ENCODE measurements at places on chromosomes 1 and 21.

DNA sequence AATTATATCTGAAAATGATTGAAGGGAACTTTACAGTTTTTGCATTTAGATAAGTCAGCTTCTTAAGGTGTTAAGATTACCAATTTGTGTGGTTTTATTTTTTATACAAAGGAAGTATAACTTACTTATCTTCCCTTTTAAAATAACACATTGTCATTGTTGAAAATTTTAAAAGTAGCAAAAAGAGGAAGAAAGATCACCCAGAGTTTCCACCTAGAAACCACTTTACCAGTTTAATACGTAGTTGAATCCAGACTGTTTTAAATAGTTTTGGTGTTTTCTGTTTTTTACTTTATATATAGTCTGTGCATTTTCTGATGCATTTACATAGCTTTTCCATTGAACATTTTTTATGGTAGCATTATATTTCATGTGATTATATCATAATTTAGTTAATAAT lies 6.1 kb downstream of the CCDC18 start:
- DNase-seq = no peak

DNA sequence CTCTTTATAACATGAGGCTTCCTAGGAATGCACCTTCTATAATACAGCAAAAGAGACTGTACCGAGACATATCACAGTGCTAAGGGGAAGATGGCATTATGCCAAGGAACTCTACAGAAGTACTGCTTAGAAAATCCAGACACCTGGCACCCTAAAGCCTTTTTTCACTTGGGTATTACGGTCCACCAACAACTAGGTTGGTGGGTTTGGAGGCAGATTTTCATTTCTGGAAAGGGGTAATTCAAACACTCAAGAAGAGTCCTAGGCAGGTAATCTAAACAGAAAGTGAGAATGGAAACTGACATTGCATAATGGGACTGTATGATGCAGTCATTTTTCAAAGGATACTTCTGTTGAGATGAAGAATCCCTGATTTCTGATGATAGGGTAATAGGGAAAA lies 19.6 kb downstream of the SCMH1 start:
- peak; percentile 13 for DNase-seq

- DNase-seq = no peak
Measured at GRCh38 chr1:216881695-216882094, 158.5 kb upstream of the ESRRG start.

DNA sequence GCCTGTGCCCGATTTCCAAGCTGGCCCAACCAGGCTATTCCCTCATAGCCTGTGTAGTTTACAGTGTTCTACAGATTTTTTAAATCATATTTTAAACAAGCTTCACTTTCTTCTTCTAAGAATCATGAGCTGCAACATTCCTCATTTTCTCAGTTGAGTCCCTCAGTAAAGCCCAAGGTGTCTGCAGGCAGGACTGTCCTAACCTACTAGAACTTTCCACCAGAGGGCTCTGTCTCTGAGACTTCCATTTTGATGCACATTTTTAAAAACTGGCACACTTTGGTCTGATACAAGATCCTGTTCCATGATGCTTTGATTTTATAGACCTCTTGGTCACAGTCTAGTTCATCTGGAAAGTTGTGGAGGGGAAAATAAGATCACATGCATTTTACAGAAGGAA lies 21.6 kb upstream of the SLAMF6 start:
- DNase-seq = peak; percentile 56

DNA sequence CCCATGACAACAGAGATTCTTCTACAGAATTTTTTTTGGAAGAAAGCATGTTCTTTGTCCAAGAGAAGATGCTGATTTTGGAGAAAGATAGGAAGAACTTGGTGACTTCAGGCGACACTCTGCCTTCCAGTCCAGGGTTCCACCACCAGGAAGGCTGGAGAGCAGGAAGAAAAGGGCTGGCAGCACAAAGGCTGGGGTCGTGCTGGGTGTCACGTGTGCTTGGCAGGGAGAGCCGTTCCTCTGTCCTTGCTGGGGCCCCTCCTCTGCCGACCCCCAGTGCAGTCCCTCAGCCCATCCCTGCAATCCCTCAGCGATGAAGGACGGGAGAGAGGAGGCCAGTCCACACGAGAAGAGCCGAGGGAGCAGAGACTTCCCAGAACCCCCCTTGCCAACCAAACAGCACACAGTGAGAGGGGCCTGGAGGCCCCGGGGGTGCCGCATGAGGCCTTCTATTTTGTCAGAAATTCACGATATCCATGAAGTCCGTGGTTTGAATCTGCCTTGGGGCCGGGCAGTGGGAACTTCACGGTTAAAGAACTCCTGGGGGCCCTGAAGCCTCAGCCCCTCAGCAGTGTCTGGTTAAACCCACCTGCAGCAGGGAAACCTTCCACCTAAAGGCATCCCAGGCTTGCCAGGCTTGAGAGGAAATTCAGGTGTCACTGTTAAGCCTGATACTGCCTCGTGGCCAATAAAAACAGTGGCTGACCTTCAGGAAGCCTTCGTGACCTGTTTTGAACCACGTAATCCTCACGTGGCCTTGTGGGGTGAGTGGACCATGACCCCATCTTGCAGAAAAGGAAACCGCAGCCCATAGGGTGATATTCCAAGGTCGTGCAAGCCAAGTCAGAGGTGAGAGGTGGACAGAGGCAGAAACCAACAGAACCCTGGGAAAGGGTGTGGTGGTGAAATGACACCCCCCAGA lies 3.4 kb downstream of the KRTAP10-12 start:
- no peak for DNase-seq

- DNase-seq = peak; percentile 94
Measured at GRCh38 chr1:151372058-151372934, at the start of gene SELENBP1. Gene SELENBP1 (minus strand): TSS chr1:151372705. CDS start chr1:151372641, 64 bp downstream.

DNA sequence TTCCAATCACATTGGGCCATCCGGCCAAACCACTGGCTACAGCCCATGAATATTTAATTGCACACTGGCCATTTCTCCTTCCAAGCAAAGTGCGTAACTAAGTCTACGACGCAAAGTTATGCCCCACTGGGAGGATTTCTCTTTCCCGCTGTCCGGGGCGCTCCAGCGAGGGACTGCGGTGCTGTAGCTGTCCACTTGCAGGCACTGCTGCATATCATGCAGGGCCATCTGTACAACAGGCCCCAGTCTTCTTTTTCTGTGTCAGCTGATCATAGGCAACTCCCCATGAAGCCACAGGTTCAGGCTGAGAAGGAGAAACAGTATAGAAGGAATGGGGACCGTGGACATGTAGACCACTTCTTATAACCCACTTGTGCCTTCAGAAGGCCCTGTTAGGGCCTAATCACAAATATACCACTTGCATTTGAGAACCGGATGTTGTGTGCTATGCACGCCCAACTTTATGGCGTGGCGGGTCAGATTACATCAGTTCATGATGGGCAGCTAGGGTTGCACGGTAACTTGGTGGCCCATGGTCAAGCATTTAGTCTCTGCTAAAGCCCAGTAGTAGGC lies 58.0 kb downstream of the ADSS2 start:
- DNase-seq = no peak

GRCh38 chr1:207923561-207923960 lies 12.6 kb upstream of the CD34 start:
- no peak for DNase-seq

GRCh38 chr1:199522338-199522737 lies 505.2 kb upstream of the NR5A2 start:
- no peak for DNase-seq

Measured in small intestine (tissue), 16 donors.